Gastroesophageal sphincter (tissue), 4 donors: ENCODE measurements at places on chromosomes 7 and 10. TPM values are rescaled to one million over a fixed set of nuclear protein-coding genes. Genes with fewer than 3 reads are reported as not detected.

The SEM1 gene
- 36.9 TPM for total RNA-seq

GRCh38 chr7:83476511-83477050, 172.4 kb downstream of the SEMA3E start:
- ATAC-seq, result no peak

GRCh38 chr10:130226012-130226411, 89.8 kb downstream of the GLRX3 start:
- ATAC-seq, result no peak

DNA sequence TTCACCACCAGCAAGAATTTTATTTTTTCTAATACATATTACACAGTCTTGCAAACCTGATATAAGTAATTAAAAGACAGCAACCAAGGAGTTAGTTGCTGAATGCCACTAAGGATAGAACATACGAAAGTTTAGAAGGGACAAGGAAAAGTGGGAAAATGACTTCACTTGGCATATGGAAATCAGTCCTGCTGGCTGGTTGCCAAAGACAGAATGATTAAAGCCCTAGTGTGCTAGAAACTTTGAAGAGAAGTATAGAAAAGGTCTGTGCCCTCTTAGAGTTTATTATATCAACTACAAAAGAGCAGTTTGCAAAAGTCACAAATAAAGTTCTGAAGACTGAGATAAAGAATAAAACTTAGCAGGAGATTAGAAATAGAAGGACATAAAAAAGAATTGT, 5.8 kb upstream of the YAE1 start:
- no peak for ATAC-seq

DNA sequence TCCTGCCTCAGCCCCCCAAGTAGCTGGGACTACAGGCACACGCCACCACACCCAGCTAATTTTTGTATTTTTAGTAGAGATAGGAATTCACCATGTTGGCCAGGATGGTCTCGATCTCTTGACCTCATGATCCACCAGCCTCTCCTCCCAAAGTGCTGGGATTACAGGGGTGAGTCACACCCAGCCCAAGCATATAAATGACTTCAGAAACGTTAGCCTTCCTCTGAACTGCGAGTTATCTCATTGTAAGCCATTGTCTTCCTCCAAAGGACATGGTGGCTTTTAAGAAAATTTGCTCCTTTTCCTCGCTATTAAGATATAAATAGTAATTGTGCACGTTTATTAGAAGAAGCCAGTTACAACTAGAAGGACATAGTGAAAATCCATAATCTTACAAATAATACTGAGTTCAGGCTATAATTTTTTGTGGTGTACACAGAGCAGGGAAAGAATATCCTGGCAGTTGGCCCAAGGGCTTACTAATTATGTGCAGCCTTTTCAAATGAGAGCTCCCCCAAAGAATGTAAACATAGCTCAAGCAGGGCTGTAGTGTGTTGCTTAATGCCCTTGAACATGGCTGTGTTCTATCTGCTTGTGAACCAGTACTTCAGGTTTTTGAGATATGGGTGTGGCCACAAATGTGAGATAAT, 495.8 kb downstream of the PARD3 start:
- ATAC-seq, result peak; percentile 69

DNA sequence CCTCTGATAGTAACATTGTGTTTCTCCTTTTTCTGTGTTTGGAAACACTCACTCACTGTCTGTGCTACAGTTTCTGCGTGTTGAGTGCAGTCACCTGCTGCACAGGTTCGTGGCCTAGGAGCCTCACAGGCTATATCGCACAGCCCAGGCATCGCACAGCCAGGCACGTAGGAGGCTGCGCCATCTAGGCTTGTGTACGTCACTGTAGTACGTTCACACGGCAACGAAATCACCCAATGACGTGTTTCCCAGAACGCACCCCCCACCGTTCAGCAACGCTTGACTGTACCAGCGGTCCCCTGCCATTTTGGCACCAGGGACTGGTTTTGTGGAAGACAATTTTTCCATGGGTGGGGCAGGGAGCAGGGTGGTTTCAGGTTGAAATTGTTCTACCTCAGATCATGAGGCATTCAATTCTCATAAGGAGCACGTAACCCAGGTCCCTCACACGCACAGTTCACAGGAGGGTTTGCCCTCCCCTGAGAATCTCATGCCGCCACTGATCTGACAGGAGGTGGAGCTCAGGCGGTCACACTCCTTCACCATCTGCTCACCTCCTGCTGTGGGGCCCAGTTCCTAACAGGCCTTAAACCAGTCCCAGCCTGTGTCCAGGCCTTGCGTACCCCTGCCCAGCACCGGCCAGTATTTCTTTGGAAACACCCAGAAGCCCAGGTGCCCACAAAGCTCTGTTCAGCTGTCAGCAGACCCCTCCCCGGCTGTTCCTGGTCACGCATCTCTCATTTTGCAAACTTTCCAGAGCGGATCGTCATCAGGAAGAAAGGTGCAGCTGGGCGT, 23.2 kb upstream of the PRKAR1B start:
- ATAC-seq, result no peak

- no peak for ATAC-seq
Measured at GRCh38 chr10:32271617-32272016, 75.3 kb downstream of the EPC1 start.
